ENCODE measurements at places on chromosomes 5 and 9.

DNA sequence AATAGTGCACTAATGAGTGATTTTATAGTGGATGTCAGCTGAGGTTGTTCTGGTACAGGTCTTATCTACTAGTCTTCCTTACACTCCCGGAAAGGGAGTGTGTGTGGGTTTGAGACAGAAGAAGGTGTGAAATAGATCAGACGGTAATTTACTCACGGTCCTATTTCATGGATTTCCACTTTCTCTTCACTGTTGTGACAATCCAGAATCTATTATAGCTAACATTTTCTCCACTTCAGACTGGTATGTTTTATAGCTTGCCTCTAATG, 7.0 kb upstream of the C9 start:
- DNase-seq = no peak

- peak; percentile 31 for DNase-seq
These were observed 320.2 kb upstream of the NREP start for GRCh38 chr5:112077180-112077579.

DNA sequence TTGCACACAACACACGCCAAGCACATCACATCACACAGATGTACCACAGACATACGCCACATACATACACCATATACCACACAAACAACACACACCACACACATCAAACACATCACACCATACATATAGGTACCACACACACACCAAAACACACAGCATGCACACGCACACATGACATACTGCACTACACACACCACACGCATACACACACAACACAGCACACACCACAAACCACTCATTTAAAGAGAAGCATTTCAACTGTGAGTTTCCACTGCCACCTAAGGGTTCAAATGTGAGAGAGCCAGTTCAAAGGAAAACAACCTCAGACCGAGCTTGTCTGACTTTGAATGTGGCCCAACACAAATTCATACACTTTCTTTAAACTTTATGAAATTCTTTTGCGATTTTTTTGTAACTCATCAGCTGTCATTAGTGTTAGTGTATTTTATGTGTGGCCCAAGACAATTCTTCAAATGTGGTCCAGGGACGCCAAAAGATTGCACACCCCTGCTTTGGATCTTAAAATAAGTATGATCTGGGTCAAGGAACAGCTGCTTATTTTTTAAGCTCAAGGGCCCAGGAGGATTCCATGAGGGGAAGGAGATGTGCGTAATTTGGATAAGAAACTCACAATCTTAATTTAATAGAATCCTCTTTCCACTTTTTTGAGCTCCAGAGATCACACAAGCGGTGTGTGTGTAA, 494.6 kb downstream of the GADD45G start:
- DNase-seq = no peak

DNA sequence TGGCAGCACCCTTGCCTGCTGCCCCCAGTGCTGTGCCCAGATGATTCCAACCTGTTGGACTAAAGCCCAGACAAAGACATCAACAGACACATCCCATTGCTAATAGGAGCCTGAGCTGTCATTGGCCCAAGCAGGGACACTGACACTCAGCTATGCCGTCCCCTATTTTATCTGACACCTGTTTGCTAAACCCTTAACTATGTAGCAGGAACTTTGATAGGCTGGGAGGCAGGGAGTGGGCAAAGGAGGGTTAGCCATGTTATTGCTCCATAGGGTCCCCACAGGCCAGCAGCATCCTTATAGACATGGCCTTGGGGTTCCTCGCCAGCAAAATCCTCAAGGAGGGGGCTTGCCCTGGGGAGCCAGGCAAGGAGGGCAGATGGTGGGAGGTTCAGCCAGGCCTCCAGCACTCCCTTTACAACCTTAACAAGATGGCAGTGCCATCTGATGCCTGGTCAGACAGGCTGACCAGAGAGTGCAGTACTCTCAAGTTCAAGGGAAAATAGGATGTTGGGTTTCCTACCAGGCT, 50.4 kb upstream of the CDKN2AIPNL start:
- no peak for DNase-seq

- DNase-seq = no peak
These were observed 60.0 kb upstream of the MINAR2 start for GRCh38 chr5:129687941-129688340.

DNA sequence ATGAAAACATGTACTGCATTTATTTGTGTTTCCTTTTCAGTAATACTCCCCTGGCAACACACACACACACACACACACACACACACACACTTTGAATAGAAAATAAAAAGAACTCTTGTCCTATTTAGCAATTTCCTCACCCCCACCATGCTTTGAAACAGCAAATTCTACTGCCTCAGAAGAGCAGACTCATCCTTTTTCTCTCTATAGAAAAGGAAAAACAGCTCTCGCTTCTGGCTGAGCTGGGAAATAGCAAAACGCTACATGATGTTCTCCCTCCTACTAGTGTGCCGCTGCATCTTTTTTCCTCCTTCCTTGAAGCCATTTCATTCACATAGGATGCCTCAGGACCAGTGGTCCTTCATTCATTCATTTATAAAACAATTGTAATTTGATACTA, 453.6 kb downstream of the CSNK1G3 start:
- DNase-seq = no peak

Measured in T-helper 1 cell (primary cell).